ENCODE measurements at places on chromosomes 6 and 20. TPM values are rescaled to one million over a fixed set of nuclear protein-coding genes. Genes with fewer than 3 reads are reported as not detected.

DNA sequence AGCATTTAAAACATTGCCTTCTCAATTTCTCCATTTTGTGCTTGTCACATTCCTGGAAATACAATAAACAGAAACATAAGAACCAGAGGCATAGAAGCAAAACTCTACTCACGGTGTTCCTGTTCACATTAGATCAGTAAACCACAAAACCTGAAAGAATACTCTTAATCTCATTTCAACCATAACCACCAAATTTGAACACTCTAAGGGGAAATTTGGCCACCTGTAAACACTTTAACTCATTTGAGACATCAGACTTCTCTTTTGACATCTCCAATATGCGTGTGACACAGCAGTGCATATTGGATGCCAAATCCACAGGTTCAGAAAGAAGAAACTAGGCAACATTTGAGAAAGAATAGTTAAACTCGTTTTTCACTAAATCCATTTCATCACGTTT, 153.8 kb upstream of the IRAK1BP1 start:
- H3K27ac ChIP-seq, result no peak overlapping the region
- H3K36me3 ChIP-seq, result no peaks in the 10 kb centered on the region
- H3K27me3 ChIP-seq, result no peaks in the 10 kb centered on the region
- no peak for DNase-seq

CRISP3 gene
- total RNA-seq, result 0.31 TPM

TAGAP gene
- 0.07 TPM for total RNA-seq

DNA sequence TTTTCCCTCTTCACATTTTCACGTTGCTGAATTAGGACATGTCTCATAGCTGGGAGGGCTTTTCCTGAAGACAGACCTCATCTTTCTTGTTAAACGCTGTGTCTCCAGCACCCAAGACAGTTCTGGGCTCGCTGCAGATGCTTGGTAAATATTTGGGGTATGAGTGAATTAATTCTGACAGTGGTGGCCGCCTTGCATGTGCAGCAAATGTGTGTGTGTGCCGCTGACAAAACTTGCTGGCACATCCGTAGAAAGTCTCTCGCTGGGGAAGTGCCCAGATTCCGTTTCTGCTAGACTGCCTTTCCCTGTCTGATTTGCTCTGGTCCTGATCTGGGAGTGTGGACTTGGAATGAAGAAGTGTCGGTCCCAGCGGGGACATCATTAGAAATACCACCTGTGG, 48.2 kb upstream of the ZNFX1 start:
- peaks cover 27% of the 10 kb centered on the region for H3K27me3 ChIP-seq
- peaks cover 5% of the 10 kb centered on the region for H3K4me1 ChIP-seq
- H3K4me3 ChIP-seq, result no peak overlapping the region

DNA sequence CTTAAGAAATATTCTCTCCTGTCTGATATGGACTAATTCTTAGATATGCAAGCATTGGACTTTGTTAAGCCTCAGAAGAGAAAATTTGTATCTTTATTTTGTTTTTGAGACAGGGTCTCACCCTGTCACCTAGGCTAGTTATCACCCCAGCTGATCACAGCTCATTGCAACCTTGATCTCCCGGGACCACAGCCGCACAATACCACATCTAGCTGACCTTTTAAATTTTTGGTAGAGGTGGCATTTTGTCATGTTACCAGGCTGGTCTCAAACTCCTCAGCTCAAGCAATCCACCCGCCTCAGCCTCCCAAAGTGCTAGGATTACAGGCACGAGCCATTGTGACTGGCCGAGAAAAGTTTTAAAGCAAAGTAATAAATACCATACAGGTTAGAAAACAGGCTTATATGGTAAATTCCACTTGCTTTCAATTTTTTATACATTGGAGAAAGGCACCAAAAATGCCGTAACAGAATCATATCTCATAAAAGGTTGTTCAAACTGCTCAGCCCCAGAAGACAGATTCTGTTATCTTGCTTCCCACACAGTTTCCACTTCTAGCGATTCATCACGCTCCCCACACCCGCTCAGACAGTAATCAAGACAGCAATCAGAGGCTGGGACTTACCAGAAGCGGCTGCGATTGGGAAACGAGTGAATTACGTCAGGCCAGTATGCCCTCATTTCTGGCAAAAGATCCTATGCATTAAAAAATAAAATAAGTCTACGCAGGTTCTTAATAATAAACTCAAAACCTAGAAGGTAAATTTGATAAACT, 13.8 kb downstream of the RNASET2 start:
- H3K27ac ChIP-seq, result peak overlapping the region; percentile 54
- no peaks in the 10 kb centered on the region for H3K27me3 ChIP-seq
- peaks cover 8% of the 10 kb centered on the region for H3K4me1 ChIP-seq
- H3K36me3 ChIP-seq, result peaks cover 42% of the 10 kb centered on the region
- peak; percentile 90 for DNase-seq

- no peaks in the 10 kb centered on the region for H3K27me3 ChIP-seq
- no peak overlapping the region for H3K4me3 ChIP-seq
- no peak for DNase-seq
- no peaks in the 10 kb centered on the region for H3K4me1 ChIP-seq
- peaks cover 15% of the 10 kb centered on the region for H3K36me3 ChIP-seq
These were observed 22.2 kb downstream of the KDM1B start for GRCh38 chr6:18177286-18177965.

GRCh38 chr20:12717061-12717460, 291.7 kb upstream of the SPTLC3 start:
- no peak for DNase-seq
- no peaks in the 10 kb centered on the region for H3K27me3 ChIP-seq
- no peak overlapping the region for H3K27ac ChIP-seq
- H3K36me3 ChIP-seq, result no peaks in the 10 kb centered on the region
- no peak overlapping the region for H3K4me3 ChIP-seq
- H3K4me1 ChIP-seq, result no peaks in the 10 kb centered on the region

GRCh38 chr6:138405816-138406413, 1.9 kb downstream of the HEBP2 start:
- H3K27me3 ChIP-seq, result no peaks in the 10 kb centered on the region
- DNase-seq, result no peak
- no peak overlapping the region for H3K4me3 ChIP-seq
- peaks cover 23% of the 10 kb centered on the region for H3K4me1 ChIP-seq
- H3K27ac ChIP-seq, result no peak overlapping the region
- H3K36me3 ChIP-seq, result peaks cover 52% of the 10 kb centered on the region

DNA sequence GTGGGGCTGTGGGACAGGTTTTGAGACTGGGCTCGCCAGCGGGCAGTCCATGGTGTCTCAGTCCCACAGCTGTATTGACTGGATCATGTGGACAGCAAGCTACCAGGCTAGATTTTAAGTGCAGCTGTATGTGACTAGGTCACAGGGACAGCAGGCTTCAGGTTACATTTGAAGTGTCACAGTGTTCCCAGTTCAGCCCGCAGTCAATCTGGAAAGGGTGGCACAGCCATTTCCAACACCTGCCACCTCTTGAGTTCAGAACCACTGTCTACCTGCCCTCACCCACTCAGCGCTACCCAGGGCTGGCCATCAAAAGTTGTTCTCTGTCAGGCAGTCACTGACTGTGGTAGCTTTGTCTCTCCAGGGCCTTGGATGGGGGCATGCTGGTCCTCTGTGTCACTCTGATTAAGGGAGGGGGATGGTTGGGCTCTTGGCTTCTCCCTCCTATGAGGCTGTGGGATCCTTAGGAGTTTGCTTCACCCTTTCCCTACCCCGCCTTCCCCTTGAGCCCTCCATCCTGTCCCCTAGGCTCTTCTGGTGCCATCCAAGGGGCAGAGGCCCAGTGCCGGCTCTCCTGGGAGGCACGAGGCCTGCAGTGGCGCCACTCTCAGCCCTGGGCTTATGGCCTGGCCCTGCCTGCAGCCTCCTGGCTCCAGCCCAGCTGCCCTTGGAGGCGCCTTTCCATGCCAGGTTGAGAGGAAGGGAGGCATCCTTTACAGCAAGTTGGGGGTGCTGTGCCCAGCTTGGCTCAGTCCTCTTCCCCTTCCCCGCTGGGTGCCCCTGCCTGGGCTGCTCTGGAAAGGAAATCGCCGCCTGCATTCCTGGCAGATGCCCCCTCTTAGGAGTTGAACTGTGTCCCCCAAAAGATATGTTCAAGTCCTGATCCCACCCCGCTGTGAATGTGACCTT, 44.9 kb downstream of the PNLDC1 start:
- no peaks in the 10 kb centered on the region for H3K36me3 ChIP-seq
- no peaks in the 10 kb centered on the region for H3K4me1 ChIP-seq
- H3K4me3 ChIP-seq, result no peak overlapping the region
- no peak for DNase-seq

All from K562 (cell line).